ENCODE measurements at places on chromosomes 4 and X. TPM values are rescaled to one million over a fixed set of nuclear protein-coding genes. Genes with fewer than 3 reads are reported as not detected.

GRCh38 chr4:80266902-80267380 lies 477 bp downstream of the FGF5 start:
- H3K27me3 ChIP-seq, result peaks cover 79% of the 10 kb centered on the region
- no peak overlapping the region for H3K27ac ChIP-seq
- peaks cover 15% of the 10 kb centered on the region for H3K4me1 ChIP-seq
- H3K4me3 ChIP-seq, result peak overlapping the region; percentile 39
- DNase-seq, result no peak

GAGE12H gene
- not detected for total RNA-seq

PLXNA3 gene
- 49.0 TPM for total RNA-seq

- H3K27me3 ChIP-seq, result no peaks in the 10 kb centered on the region
- no peak overlapping the region for H3K4me3 ChIP-seq
- DNase-seq, result no peak
- no peak overlapping the region for H3K27ac ChIP-seq
- H3K4me1 ChIP-seq, result no peaks in the 10 kb centered on the region
- no peaks in the 10 kb centered on the region for H3K36me3 ChIP-seq
Observed at GRCh38 chr4:175469514-175469913, 342.6 kb downstream of the GPM6A start.

MTNR1A gene
- not detected for total RNA-seq

- DNase-seq, result no peak
- H3K27me3 ChIP-seq, result no peaks in the 10 kb centered on the region
- no peaks in the 10 kb centered on the region for H3K4me1 ChIP-seq
Observed at GRCh38 chr4:40199179-40199670, 2.4 kb downstream of the RHOH start.

PHKA1 gene
- total RNA-seq, result 4.2 TPM

FGFR3 gene
- 32.1 TPM for total RNA-seq

FREM3 gene
- total RNA-seq, result 0.78 TPM

PPP4R3C gene
- not detected for total RNA-seq

- H3K27ac ChIP-seq, result no peak overlapping the region
- no peaks in the 10 kb centered on the region for H3K36me3 ChIP-seq
- no peaks in the 10 kb centered on the region for H3K27me3 ChIP-seq
- no peaks in the 10 kb centered on the region for H3K4me1 ChIP-seq
- no peak overlapping the region for H3K4me3 ChIP-seq
- no peak for DNase-seq
Observed at GRCh38 chr4:67091673-67092072, 453.6 kb downstream of the CENPC start.

Data from upper lobe of right lung (tissue), 1 donor.